ENCODE measurements at places on chromosomes 3 and 15.

DNA sequence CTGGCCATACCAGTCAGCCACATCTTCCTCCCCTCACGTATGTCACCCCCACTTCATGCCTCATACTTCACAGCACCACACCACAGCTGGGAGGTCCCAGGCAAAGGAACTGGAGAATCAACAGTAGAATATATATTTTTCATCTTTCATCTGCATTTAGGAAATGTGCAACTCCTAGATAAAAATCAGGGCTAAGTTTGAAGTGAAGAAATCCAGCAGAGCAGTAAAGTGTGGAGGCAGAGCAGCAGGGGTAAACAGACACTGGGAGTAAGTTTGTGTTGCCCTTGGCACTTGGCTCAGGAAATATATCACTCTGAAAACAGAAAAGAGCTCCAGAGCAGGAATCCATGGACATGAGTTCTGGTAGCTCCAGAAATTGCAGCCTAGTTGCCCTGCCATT is 2.8 kb upstream of the HERC1 start:
- no peak for DNase-seq

GRCh38 chr3:58429657-58430056 is 4.0 kb downstream of the PDHB start:
- no peak for DNase-seq

DNA sequence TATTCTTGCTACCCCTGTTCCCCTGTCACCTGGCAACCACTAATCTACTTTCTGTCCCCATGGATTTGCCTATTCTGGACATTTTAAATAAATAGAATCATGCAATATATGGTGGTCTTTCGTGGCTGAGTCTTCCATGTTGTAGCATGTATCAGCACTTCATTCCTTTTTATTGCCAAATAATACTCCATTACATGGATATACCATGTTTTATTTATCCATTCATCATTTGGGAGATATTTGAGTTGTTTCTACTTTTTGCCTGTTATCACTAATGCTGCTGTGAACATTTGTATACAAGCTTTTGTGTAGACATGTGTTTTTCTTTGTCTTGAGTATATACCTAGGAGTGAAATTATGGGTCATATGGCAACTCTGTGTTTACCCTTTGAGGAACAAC is 50.6 kb downstream of the NR2C2 start:
- no peak for DNase-seq

GRCh38 chr3:12620729-12621128 is 43.2 kb downstream of the RAF1 start:
- no peak for DNase-seq

DNA sequence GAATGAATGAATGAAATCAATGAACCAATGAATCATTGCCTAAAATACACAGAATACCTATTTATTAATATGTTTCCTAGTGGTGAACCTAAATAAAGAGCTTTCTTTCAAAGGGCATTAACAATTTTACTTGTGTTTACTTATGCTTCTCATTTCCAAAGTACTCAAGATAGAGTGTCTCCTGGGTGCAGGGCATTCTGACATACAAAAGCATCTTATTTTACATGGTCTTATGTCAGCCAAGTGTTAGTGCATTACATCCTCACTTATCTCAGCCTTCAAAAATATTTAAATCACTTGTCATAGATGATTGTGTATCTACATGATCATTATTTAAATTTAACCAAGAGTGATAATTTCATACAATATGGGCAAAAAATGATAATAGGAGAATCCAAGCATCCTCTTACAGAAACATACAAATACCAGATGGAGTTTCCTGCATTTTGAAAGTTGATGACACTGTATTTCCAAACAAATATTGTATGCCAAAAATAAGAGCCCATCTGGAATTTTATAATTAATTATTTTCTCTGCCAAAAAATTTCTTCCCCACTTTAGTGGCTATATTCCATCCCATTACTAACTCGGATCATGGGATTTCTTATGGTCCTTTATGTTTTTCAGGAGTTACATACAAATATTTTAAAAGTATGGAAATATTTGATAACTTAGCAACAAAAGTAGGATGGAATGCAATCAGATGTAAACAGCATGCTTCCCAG is 279.0 kb downstream of the RBMS3 start:
- DNase-seq: no peak

GRCh38 chr3:100256731-100257151 is 4.1 kb upstream of the TBC1D23 start:
- DNase-seq: no peak

DNA sequence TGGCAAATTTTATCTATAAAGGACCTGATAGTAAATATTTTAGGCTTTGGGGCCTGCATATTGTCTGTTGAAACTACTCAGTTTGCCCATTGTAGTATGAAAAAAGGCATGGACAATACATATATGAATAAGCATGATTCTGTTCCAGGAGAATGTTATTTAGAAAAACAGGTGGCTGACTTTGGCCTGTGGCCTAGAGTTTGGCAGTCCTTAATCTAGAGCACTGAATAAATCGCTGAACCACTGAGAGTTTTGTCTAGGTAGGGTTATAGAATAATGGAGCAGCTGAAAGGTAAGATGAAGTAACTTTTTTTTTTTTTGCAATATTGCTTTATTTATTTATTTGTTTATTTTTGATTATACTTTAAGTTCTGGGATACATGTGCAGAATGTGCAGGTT is 75.0 kb downstream of the LRRC49 start:
- no peak for DNase-seq

DNA sequence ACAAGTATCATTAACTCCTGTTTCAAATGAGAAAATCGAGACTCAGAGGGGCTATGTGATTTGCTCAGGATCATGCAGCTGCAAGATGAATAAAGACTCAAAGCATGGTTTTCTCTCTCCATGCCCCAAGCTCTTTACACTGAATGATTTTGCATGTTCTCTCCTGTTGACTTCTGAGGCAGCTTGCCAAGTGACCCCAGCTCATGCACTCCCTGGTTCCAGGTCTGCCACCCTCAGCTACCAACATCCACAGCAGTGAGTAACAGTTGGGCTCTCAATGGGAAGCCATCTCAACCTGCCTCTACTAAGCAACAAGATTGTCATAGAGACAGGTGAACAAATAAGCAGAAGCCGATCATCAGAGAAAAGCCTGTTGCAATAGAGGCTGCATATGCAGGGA is 116.9 kb upstream of the GADL1 start:
- peak; percentile 81 for DNase-seq

DNA sequence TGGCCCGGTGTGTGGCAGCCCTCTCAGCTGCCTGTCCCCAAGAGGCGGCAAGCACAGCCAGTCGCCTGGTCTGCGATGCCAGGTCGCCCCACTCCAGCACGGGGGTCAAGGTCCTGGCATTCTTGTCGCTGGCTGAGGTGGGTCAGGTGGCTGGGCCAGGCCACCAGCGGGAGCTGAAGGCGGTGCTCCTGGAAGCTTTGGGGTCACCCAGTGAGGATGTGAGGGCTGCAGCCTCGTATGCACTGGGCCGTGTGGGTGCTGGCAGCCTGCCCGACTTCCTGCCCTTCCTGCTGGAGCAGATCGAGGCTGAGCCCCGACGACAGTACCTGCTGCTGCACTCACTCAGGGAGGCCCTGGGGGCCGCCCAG is 20.8 kb downstream of the CAND2 start:
- DNase-seq: no peak

- DNase-seq: no peak
Measured at GRCh38 chr3:56075089-56075488, 393.2 kb downstream of the ERC2 start.

- DNase-seq: no peak
Measured at GRCh38 chr3:84727616-84728015, 231.2 kb upstream of the CADM2 start.

DNA sequence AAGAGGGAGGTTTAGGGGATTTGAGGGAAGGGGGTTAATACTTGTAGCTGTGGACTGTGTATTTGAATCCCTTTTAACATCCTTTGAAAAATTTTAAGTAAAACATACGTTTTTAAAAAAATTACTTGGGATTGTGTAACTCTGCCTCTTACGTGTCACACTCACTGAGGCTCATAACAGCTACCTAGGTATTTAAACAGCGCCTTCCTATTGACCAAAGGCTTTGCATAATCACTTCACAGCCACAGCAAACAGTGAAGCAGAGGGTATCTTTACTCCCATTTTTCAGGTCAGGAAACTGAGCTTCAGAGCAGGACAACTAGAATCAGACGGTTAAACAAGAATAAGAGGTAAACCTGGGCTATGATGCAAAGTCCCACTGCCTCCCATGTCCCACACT is 95.9 kb downstream of the TLE3 start:
- peak; percentile 9 for DNase-seq

GRCh38 chr3:162544246-162544645 is 1047.6 kb downstream of the OTOL1 start:
- DNase-seq: no peak

DNA sequence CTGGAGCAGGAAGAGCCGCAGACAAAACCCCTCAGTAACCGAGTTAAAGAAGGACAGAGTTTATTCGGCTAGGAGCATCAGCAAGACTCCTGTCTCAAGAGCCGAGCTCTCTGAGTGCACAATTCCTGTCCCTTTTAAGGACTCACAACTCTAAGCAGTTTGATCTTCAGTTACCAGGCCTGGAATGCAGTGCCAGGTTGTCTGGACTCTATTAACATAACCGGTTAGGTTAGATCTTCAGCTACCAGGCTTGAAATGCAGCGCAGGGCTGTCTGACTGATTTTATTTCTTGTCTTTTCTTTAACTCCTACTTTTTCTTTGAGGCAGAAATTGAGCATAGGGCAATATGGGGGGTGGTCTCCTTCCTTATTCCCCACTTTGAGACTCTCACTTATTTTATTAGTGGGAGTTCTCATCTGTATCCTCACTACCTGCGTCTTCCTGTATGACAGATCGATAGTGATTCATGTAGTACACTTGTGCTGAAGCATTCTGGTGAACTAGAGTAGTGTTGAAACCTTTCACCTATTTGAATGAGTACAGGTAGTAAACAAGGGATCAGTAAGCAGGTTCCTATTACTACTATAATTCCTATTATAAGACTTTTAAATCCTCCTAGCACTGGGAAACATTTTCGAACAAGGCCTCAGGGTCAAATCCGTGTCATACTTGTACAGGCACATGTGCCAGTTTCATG is 325.0 kb downstream of the CGGBP1 start:
- DNase-seq: no peak

DNA sequence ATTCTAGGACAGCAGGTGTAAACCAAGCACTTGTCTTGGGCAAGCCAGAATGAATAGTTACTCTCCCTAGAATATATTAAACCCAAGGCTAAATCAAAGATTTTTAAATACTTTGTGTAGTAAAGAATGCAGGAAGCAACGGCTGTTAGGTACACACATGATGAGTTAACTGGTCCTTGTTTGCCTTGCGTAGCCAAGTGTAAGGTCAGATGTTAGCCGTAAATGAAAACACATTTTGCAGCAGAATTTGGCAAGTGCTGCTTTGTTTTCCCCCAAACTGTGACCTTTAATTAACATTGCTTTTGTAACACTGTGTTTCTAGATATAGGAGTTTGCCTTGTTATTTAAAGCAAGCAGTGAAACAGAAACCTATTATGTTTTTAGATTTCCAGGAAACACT is 368.7 kb downstream of the IL5RA start:
- DNase-seq: peak; percentile 26

DNA sequence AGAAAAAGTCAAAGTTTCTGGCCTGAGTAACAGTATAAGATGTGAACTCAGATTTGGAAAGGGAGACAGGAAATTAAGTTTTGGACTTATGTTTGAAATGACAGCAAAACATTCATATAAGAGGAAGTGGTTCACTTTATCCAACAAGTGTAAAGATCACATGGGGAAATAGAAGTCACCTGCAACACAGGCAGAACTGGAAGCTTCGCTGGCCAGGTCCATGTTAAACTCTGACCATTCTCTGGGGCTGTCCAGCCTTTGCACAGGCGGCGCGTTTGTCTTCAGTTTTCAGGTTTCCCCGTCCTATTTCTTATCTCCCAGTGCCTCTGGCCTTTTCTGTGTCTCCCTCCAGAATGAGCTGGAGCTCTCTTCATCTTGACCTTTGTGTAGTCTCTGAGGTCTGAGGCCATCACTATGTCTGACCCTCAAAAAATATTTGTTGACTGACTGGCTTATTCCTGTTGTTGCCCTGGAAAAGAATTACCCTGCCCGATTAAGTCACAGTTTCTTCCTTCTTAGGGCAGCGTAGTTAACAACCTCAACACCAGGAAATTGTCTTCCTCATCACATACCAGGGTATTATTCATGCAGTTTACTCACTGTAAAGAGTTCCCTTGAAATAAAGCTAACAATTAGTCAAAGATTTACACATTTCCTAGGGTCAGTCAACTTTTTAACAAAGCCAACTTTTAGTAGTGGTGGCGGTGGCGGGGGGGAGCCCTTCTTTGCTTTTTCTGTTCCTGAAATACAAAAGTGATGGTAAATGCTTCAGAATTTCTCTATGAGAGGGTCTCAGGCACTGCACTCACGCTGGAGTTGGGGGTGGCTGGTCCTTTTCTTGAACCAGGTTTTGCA is 959 bp upstream of the RASA2 start:
- DNase-seq: no peak

DNA sequence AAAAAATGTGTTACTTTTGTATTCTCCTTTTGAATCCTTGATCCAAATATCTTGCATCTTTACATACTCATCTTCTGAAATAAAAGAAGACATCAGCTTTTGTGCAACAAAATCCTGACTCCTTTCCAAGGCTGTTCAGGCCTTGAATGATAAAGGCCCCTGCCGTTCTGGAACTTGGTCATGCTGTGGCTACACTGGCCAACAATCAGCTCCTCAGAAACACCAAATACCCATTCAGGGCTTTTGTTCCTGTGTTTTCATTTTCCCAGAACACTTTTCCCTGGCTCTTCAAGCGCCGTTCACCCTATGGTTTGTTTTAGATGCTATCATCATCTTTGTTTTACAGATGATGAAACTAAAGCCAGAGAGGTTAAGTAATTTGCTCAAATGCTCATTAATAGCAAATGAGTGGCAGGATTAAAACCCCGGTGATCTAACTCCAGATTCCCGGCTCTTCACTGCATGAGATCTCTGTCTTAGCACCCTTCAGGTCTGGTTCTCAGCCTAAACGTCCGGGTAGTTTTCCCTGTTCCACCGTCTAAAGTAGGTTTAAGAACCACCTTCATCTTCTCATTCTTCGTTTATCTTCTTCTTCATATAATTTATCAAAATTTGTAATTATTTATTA is 58.3 kb downstream of the EPHA3 start:
- no peak for DNase-seq

GRCh38 chr3:33575311-33575710 is 135.1 kb upstream of the UBP1 start:
- no peak for DNase-seq

DNA sequence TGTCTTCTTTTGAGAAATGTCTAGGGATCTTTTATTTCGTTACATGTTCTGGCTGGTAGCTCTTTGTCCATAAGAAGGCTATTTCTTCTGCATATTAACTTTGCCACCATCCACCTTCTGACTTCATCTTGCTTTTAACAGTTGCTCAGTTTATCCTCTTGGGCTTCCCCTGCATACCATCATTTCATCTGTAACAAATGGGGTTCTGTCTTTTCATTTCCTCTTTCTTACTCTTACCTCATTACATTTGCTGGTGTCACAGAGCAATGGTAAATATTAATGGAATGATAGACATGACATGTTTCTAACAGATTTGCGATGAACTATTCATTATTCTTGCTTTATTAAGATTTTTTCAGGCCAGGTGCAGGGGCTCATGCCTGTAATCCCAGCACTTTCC is 62.4 kb downstream of the GASK1A start:
- no peak for DNase-seq
